Pons (tissue), 1 donor: ENCODE measurements at places on chromosomes 2 and 18.

- DNase-seq, result no peak
These were observed 106.1 kb downstream of the COLEC12 start for GRCh38 chr18:394262-394986.

GRCh38 chr18:39607034-39607433 is 2041.4 kb upstream of the CELF4 start:
- no peak for DNase-seq

DNA sequence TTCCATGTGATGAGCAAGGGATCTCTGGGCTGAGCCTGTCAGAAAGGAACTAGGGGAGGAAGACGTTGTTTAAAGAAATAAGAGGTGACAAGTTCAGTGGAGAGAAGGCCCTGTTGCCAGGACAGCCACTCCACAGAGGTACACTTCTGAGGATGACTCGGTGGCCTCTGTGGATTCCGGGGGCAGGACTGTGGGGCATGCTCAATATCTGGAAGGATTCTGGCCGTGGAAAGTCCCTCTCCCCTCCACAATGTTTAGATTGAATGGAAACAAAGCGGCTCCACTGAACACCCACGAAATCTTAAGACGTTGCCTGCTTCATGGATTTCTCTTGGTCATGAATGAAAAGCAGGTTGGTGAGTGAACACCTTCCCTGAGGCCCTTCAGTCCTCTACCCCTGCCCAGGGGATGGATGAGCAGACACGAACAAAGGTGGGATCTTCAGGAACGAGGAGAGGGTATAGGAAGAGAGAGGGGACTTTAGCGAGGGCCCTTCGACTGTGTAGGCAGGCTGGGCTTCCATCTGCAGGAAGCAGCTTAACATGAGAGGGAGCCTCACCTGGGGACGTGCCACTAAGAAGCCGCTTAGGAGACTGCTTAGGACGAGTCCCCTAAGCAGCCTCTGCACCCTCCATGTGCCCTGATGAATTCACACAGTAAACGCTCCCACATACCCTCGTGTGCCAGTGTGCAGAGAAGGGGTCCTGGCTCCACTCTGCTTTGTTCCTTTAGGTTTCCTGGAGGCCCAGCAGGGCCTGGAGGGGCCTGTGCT is 1.9 kb downstream of the NTSR2 start:
- no peak for DNase-seq

- no peak for DNase-seq
These were observed 14.6 kb downstream of the CLASP1 start for GRCh38 chr2:121634354-121635307.

DNA sequence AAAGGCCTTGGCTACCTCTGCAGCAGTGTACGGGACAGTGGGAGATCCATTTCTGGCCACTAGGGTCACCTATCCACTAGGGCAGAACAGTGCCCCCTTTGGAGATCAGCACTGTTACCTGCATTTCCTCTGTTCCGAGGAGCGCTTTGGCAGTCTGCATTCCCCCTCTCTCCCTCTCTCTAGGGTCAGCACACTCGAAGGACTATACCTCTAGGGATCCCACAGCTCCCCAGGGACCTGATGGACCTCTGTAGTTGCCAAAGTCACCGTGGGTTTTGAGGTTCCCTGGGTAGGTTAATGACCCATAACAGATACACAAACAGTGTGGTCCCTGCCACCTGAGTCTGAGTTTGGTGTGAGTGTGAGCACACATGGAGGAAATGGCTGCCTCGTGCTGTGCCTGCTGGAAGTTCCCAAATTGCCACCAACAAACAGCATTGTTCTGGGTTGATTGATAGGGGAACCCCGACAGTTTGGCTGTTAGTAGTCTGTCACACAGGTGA is 99.8 kb upstream of the VWC2L start:
- DNase-seq, result no peak

DNA sequence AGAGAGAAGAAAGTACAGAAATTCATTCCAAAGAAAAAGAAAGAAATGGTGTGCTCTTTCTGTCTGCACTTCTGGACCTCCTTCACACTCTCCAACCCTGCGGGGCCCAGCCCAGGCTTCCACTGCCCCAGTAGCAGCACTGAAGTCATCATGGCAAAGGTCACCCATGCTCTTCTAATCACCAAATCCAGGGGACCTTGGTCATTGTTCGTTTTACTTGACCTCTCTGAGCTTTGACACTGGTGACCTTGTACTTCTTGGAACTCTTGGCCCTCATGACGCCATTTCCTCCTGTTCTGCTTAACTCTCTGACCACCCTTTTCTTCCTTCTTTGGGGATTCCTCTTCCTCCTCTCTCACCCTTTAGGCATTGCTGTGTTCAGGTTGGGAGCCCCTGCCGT is 105.6 kb downstream of the SMAD7 start:
- DNase-seq, result no peak

DNA sequence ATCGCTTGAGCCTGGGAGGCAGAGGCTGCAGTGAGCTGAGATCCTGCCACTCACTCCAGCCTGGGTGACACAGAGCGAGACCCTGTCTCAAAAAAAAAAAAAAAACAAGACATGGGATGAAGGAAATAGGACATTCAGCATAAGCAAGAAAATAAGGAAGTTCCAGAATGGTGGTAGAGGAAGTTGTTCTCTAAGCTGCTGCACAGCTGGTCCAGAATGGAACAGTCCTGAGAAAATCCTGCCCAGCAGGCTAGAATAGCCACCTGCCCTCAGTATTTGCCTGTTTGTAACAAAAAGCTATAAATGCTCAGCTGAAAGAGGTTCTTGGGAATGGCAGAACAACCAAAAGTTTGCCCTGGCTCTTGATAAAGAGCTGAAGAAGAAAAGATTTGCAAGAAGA is 11.1 kb upstream of the MAPRE3 start:
- DNase-seq, result no peak

- DNase-seq, result no peak
These were observed 570.4 kb downstream of the CCDC85A start for GRCh38 chr2:56754066-56754615.

- DNase-seq, result no peak
These were observed 46.7 kb downstream of the NDUFA10 start for GRCh38 chr2:239978411-239978810.

DNA sequence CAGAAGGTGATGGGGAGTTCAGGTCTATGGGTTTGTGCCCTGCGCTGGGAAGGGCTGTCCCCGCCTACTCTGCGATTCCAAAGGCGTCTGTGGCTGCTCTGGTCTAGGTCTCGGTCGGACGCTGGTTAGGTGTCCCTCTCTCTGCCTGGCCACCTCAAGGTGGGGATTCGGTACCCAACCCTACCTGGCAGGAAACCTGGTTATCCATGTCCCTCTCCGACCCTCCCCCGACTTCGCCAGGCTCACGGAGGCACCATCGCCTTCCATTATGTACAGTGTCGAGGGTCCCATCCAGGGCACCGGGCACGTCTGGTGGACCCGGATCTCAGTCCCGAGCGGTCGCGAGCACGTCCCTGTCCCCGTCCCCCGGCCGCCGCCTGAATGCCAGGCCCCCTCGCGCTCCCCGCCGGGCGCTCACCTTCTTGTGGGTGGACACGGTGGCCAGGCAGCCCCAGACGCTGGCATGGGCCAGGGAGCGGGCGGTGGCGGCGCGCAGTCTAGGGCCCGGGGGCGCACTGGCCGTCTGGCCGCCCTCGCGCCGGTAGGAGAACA is 628 bp downstream of the CREG2 start:
- DNase-seq, result no peak

DNA sequence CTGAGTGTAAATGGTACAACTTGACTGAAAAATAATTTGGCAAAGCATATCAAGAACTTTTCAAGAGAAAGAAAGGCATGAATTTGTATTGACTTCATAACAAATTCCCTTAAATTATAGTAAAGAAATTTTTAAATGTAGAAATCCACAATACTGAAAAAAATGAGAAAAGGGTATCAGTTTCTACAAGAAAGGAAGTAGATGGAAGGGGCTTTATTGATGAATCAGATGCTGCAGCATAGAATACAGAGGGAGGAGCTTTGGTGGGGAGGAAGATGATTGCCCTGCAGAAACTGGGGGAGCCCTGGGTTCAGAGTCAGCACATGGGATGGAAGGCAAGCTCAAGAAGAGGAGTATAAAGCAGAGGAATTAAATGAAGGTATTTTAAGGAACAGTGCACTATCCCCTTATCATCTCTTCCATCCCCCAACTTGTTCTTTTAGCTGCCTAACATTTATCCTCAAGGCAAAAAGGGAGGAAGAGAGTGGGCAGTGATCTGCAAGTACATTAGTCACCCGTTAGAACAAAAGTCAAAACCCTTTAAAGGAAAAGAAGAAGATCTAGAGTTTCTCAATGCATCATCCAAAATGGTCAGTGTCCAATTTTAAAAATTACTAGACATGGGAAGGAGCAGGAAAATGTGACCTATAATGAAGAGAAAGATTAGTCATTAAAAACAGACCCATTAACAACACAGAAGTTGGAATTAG is 77.7 kb downstream of the KCTD18 start:
- DNase-seq, result no peak
